ENCODE measurements at places on chromosomes 7 and 10. TPM values are rescaled to one million over a fixed set of nuclear protein-coding genes. Genes with fewer than 3 reads are reported as not detected.

HMX3 gene
- 0.27 TPM for total RNA-seq

GRCh38 chr7:157320608-157320980, 16.2 kb upstream of the DNAJB6 start:
- H3K27ac ChIP-seq = no peak overlapping the region
- H3K36me3 ChIP-seq = no peaks in the 10 kb centered on the region
- no peaks in the 10 kb centered on the region for H3K27me3 ChIP-seq
- peaks cover 3% of the 10 kb centered on the region for H3K4me1 ChIP-seq

OGDH gene
- total RNA-seq = 89.1 TPM

GRCh38 chr10:102863660-102864059, 5.6 kb upstream of the AS3MT start:
- H3K4me1 ChIP-seq = no peaks in the 10 kb centered on the region
- no peaks in the 10 kb centered on the region for H3K36me3 ChIP-seq
- DNase-seq = no peak

GRCh38 chr10:47406870-47407691, 23.0 kb upstream of the ZNF488 start:
- H3K4me3 ChIP-seq = no peak overlapping the region
- no peak for DNase-seq
- H3K27ac ChIP-seq = no peak overlapping the region
- H3K27me3 ChIP-seq = no peaks in the 10 kb centered on the region

- no peak for DNase-seq
- no peak overlapping the region for H3K27ac ChIP-seq
- H3K4me3 ChIP-seq = no peak overlapping the region
- H3K27me3 ChIP-seq = no peaks in the 10 kb centered on the region
- H3K36me3 ChIP-seq = peaks cover 21% of the 10 kb centered on the region
Measured at GRCh38 chr7:74709880-74710671, 52.6 kb downstream of the GTF2I start.

DNA sequence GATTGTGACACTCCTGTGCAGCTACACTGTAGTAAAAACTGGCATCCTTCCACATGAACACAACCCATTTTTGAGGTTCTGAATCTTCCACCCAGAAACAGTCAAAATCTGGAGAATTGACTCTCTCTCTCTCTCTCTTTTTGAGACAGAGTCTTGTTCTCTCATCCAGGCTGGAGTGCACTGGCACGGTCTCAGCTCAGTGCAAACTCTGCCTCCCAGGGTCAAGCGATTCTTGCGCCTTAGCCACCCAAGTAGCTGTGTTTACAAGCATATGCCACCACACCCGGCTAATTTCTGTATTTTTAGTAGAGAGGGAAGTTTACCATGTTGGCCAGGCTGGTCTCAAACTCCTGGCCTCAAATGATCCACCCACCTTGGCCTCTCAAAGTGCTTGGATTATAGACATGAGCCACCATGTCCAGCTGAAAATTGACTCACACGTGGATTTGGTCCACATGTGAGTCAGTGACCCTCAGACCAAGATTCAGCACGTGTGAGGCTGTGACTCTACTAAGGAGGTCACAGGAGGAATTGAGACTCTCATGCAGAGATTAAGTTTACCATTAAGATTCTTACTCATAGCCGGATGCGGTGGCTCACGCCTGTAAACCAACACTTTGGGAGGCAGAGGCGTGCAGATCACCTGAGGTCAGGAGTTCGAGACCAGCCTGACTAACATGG, 12.1 kb upstream of the ZNF107 start:
- H3K4me3 ChIP-seq = no peak overlapping the region
- no peaks in the 10 kb centered on the region for H3K27me3 ChIP-seq
- no peak for DNase-seq
- no peaks in the 10 kb centered on the region for H3K4me1 ChIP-seq
- H3K27ac ChIP-seq = no peak overlapping the region

GRCh38 chr10:25907261-25907660, 26.8 kb upstream of the MYO3A start:
- H3K27me3 ChIP-seq = no peaks in the 10 kb centered on the region
- H3K4me3 ChIP-seq = no peak overlapping the region
- no peak for DNase-seq
- peaks cover 3% of the 10 kb centered on the region for H3K4me1 ChIP-seq

CYP3A5 gene
- total RNA-seq = not detected

DNA sequence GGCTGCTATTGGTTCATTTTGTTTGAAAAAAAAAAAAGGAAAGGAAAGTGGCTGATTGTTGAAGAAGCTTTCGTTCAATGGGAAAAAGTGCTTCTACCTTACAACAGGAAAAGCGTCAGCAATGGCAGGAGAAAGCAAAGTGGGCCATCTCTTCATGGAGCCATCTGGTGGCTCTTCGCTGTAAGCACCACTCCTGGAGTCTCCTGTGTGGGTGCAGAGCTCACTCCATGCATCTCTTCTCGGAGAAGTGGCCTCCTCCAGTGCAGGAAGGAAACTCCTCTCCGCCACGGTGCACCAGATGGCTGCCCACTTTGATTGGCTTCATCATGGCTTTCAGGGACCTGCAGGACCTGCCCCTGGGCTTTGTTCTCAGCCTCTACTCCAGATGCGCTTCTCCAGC, 250.9 kb downstream of the PTEN start:
- no peaks in the 10 kb centered on the region for H3K36me3 ChIP-seq
- no peak overlapping the region for H3K4me3 ChIP-seq
- DNase-seq = no peak
- H3K4me1 ChIP-seq = no peaks in the 10 kb centered on the region
- H3K27ac ChIP-seq = no peak overlapping the region
- H3K27me3 ChIP-seq = no peaks in the 10 kb centered on the region

SPDYE11 gene
- total RNA-seq = not detected

DNA sequence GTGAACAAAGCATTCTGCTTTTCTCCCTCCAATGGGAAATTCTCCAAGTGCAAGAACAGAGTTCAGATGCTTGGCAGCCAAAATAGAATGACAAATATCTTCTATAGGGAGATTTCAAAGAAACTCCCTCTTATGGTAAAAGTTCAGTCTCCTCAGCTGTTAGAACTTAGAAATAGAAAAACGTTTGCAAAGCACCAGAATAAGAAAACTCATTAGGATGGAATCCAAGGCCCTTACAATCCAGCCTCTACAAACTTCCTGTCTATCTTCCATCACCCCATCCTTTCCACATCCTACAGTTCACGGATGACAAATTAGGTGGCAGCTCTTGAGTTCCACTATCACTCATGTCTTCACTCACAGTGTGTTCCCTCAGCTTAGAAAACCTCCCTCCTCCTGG, 25.7 kb downstream of the FAM13C start:
- no peak overlapping the region for H3K4me3 ChIP-seq
- no peaks in the 10 kb centered on the region for H3K4me1 ChIP-seq
- no peaks in the 10 kb centered on the region for H3K36me3 ChIP-seq

FAM24B gene
- total RNA-seq = 0.50 TPM

DNA sequence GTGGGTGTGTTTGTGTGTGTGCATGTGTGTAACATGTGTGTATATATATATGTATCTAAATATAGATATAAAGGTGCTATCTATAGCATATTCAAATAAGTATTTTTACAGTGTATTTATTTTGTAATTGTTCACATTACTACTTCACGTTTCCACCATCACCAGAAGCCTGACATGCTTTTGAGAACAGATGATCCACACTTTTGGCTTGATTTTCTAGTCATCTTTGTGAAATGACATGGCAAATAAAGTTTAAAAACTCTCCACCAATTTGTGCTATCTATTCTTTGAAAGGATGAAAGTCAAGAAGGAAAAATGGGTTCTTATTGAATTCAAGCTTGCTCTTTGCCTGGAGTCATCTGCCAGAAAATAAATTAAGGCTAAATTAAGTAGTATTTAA, 294.0 kb upstream of the AKR1E2 start:
- no peak overlapping the region for H3K27ac ChIP-seq
- H3K4me3 ChIP-seq = no peak overlapping the region
- no peaks in the 10 kb centered on the region for H3K36me3 ChIP-seq
- H3K27me3 ChIP-seq = no peaks in the 10 kb centered on the region
- DNase-seq = no peak
- no peaks in the 10 kb centered on the region for H3K4me1 ChIP-seq

DNA sequence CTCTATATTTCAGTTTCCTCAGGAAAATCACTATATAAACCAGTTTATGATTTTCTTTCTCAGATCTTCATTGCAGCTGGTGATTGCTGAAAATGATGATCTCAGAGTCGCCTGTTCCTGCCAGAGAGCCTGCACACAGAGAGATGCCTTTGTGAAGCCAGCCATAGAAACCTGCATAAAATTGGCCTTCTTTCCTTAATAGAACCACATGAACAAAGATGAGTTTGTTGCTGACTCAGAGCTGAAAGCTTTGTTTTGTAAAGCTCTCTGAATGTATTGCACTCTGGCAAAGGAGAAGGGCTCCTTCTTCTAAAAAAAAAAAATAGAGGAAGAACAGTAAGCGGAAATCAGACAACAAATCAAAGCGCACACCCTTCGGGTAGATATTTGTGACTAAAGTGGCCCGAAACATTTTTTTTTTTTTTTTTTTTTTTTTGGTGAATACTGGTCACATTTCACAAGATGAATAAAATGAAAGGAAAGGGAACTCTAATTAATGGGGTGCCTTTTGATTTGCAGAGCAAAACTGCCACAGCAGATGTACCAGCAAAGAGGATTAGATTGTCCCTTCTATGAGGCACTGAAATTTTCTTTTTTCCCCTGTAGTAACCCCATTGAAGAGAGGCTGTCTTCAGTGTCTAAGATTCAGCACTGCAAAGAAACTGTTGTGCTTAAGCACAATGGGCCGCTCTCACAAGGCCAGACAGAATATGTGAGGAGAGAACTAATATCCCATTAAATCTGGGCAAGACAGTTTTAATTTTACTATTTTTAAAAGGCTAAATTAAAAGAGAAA, 75.1 kb upstream of the PTPRZ1 start:
- H3K4me3 ChIP-seq = no peak overlapping the region
- H3K4me1 ChIP-seq = no peaks in the 10 kb centered on the region
- H3K27me3 ChIP-seq = no peaks in the 10 kb centered on the region
- peak overlapping the region; percentile 43 for H3K27ac ChIP-seq
- DNase-seq = no peak
- no peaks in the 10 kb centered on the region for H3K36me3 ChIP-seq

PNLIP gene
- not detected for total RNA-seq

BAMBI gene
- total RNA-seq = 26.4 TPM

HEPACAM2 gene
- total RNA-seq = not detected

- H3K27ac ChIP-seq = no peak overlapping the region
- H3K36me3 ChIP-seq = no peaks in the 10 kb centered on the region
- DNase-seq = no peak
- H3K27me3 ChIP-seq = no peaks in the 10 kb centered on the region
- no peaks in the 10 kb centered on the region for H3K4me1 ChIP-seq
Measured at GRCh38 chr10:9215121-9215520, 1160.6 kb downstream of the GATA3 start.

BICC1 gene
- total RNA-seq = 1.0 TPM

DNA sequence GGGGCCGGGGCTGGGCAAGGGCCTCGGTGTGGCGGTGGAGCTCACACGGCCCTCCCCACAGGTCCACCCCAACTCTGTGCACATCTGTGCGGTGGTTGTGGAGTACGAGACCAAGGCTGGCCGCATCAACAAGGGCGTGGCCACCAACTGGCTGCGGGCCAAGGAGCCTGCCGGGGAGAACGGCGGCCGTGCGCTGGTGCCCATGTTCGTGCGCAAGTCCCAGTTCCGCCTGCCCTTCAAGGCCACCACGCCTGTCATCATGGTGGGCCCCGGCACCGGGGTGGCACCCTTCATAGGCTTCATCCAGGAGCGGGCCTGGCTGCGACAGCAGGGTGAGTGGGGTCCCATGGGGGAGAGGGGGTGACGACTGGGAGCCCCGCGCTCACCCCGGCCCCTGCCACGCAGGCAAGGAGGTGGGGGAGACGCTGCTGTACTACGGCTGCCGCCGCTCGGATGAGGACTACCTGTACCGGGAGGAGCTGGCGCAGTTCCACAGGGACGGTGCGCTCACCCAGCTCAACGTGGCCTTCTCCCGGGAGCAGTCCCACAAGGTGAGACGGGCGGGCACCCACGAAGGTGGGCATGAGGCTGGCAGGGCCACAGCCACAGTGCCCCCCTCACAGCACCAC, 8.8 kb downstream of the TMEM120A start:
- peaks cover 14% of the 10 kb centered on the region for H3K4me1 ChIP-seq
- no peak overlapping the region for H3K4me3 ChIP-seq
- peaks cover 58% of the 10 kb centered on the region for H3K36me3 ChIP-seq
- H3K27me3 ChIP-seq = no peaks in the 10 kb centered on the region
- no peak for DNase-seq

HYAL4 gene
- total RNA-seq = not detected

DNA sequence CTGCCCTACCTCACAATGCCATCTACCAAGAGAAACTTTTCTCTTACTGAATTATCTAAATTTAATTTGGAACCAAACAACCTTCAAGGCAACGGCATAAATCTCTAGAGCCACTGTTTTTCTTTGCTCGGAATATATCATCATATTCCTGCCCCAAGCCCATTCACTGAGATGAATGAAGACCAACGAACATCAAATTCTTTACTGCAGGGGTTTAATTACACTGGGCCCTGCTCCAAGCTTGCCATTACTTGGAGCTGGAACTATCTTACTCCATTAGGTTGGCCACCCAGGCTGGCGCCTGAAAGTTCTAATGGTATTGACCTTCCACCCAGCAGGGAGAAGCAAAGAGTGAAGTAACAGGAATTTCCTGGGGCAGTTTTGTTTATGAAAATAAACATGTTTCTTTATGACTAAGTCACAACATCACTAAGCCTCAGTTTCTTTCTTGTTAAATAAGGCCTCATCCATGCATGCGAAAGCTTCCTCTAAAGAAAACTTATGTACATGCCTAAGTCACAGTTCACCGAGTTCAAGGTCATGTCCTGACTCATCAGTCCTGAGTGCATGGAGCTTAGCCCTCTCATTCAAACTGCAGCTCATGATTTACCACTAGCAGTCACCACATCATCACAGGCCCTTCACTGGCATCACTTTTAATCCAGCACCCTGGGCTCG, 42.1 kb upstream of the ANAPC16 start:
- no peaks in the 10 kb centered on the region for H3K27me3 ChIP-seq
- H3K4me1 ChIP-seq = no peaks in the 10 kb centered on the region
- DNase-seq = no peak
- H3K27ac ChIP-seq = no peak overlapping the region
- H3K36me3 ChIP-seq = no peaks in the 10 kb centered on the region
- H3K4me3 ChIP-seq = no peak overlapping the region

- no peaks in the 10 kb centered on the region for H3K4me1 ChIP-seq
- no peak overlapping the region for H3K27ac ChIP-seq
Measured at GRCh38 chr10:102602272-102603045, 41.8 kb upstream of the TRIM8 start.

DNA sequence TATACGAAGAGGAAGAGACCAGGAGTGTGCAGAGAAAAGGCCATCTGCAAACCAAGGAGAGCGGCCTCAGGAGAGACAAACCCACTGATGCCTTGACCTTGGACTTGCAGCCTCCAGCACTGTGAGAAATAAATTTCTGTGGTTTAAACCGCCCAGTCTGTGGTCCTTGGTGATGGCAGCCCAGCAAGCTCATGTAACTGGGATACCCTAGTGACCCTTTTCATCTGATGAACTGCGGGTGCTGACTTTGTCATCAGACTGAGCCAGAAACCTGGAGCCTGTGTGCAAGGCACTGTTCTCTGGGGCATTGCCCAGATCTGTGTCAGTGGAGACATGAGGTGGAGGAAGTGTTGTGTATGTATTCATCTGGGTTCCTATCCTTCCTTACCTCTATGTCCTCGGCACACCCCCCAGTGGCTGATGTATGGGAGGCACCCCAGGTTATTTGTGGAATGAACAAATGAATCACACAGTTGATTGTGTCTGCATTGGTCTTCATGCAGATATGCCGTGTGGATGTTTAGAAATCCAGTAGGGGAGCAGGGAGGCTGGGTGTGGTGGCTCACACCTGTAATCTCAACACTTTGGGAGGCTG, 64.5 kb upstream of the BTBD16 start:
- H3K4me3 ChIP-seq = no peak overlapping the region
- no peak for DNase-seq
- no peak overlapping the region for H3K27ac ChIP-seq
- no peaks in the 10 kb centered on the region for H3K27me3 ChIP-seq
- H3K4me1 ChIP-seq = no peaks in the 10 kb centered on the region
- H3K36me3 ChIP-seq = peaks cover 15% of the 10 kb centered on the region

Data from H1 (cell line).